Hematopoietic multipotent progenitor cell treated with erythropoietin and hydrocortisone succinate and interleukin-3 and kit ligand, for 8 days (in vitro differentiated cells): ENCODE measurements at places on chromosomes 2 and 18.

DNA sequence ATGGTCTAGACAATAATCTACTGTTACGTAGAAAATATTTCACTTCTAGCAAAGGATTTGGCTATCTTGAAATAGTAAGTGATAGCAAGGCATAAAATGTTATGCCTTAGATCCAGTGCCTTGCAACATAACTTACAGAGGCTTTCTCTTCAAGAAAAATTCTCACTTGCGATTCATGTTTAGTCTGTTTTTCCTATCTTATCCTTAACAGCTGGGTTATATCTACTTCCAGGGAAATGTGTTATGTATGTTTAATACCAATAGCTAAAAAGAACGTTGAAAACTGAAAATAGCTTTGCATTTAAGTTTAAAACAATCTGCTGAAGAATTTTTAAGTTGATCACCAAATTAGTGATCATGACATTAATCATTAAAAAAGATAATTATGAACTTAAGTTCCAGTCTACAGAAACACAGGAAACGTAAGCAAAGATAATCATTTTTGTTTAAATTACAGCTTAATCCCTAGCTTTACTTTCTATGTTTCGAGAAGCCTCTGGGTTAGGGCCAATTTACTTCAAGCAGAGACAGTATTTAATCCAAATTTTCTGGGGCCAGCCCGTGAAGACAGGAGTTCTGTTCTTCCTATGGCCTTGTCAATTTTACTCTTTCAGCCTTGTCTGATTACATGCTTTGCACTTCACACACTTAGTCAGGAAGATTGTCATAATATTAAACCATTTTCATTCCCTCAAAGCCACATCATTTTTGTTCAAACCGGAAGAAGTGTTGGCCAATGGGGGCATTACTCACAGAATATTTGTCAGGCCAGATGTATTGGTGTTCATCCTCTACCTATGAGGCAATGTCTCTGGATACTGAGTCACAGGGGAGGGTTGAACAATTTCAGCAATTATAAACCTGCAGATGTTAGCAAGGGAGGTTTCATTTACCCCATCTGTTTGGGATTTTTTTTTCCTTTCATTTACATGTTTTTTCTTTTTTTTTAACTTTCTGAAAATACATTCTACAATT lies 1132.9 kb upstream of the ZEB2 start:
- DNase-seq = no peak

GRCh38 chr2:86791573-86791972 lies 860 bp upstream of the CD8A start:
- DNase-seq = no peak

DNA sequence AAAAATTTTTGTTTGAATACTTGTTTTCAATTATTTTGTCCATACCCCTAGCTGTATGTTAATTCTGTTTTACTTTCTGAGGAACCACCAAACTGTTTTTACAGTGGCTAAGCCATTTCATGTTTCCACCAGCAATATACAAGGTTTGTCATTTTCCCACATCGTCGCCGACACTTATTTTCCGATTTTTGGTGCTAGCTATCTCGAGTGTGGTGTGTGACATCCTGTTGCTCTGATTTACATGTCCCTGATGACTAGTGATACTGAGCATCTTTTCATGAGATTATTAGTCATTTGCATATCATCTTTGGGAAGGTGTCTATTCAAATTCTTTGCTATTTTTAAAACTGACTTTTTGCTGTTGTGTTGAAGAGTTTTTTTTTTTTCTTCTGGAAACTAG lies 7.2 kb upstream of the GPC1 start:
- DNase-seq = no peak

GRCh38 chr18:49169037-49169521 lies 218.3 kb upstream of the SMAD7 start:
- no peak for DNase-seq

- no peak for DNase-seq
These were observed 207.9 kb upstream of the TNP1 start for GRCh38 chr2:217067787-217068186.

GRCh38 chr2:129462349-129462748 lies 517.1 kb upstream of the RAB6C start:
- DNase-seq = no peak
